ENCODE measurements at places on chromosomes 2 and 18.

DNA sequence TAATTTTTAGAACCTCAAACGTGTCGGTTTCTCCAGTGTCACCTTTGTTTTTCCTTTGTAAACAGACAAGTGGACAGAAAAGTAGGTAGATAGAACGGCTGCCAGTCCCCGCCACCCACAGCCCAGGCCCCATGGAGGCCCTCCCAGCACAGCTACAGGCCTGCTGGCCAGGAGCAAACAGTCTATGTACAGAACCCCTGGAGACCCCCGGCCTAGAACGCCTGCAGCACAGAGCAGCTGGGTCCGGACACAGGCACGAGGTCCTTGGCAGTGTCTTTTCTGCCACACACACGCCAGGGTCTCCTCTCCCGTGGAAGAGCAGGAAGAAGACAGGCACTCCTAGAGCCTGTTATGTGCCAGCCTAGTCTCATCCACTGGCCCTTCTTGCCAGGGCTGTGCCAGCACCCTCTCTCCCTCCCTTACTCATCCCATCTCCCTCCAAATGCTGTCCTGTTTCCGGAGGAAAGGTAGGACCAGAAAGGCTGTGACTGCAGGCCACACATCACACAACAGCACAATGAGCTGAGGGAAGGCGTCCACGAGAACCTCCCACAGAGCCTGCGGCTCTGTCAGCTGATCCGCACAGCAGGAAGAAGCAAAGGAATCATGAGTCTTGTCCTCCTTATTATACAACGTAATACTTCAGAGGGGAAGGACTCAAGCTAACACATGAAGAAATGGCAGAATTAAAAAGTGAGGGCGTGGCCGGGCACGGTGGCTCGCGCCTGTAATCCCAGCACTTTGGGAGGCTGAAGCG lies 7.7 kb downstream of the DTYMK start:
- DNase-seq, result no peak

DNA sequence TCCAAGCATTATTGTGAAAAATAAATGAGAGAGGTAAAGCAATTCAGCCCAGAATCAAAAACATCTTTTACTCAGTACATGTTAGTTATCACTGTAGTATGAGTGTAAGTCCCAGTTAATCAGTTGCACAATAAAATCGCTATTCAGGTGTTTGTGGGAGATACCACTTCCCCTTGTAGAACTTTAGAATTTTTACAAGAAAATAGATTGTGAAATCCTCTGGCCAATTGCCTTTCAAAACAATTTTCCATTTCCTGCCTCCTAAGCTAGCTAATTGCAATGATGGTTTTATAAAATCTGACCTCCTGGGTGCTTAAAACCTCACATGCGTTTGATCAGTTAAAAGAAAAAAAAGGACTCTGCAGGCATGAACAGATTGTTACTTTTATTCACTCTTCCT lies 332.5 kb downstream of the PID1 start:
- no peak for DNase-seq

DNA sequence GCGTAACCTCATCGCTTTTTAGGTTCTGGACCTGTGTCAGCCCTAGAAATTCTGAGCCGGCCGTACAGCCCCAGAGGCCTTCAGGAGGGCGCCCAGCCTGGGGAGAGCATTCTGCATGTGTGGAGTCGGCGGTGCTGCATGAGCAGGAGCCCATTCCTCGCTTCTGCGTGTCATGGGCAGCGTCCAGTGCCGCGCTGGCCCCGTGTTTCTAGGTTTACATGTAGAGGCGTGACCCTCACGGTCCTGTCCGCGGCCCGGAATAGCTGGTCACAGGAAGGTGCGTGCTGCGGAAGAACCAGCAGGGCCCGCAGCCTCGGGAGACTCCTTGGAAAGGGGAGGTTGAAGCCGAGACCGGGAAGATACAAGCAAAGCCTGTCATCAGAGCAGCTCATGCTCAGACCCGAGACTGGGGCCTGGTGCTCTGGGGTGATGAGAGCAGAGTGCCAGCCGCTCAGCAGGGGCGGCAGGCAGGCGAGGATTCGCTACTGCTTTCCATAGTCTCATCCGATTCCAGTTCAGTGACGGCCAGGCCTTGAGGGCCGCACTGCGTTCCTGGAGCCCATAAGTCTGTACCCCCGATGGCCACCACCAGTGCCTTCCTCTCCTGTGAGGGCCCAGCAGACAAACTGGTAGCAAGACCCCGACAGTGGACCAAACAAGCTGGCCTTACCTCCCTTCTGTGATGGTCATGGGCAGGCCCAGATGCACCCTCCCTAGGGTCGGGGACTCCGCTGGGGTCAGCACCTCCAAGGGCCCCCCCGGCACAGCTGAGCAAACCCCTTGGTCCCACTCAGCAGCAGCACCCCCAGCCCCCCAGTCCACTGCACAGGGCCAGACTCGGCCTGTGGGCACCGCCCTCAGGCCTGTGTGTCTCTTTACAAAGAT lies 15.6 kb upstream of the NFATC1 start:
- DNase-seq, result no peak

DNA sequence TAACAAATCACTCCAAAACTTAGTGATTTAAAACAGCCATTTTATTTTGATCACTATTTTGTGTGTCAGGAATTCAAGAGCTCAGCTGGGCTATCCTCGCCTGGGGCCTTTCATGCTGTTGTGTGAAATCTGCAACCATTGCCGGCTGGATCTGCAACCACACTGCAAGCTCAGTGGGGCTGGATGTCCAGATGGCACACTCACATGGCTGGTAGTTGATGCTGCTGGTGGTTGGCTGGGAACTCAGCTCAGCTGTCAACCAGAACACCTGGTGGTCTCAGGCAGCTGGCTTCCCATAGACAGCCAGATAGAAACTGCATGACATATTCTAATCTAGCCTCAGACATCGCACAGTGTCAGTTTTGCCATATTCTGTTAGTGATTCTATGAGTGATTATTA lies 30.6 kb upstream of the AP1S3 start:
- no peak for DNase-seq

DNA sequence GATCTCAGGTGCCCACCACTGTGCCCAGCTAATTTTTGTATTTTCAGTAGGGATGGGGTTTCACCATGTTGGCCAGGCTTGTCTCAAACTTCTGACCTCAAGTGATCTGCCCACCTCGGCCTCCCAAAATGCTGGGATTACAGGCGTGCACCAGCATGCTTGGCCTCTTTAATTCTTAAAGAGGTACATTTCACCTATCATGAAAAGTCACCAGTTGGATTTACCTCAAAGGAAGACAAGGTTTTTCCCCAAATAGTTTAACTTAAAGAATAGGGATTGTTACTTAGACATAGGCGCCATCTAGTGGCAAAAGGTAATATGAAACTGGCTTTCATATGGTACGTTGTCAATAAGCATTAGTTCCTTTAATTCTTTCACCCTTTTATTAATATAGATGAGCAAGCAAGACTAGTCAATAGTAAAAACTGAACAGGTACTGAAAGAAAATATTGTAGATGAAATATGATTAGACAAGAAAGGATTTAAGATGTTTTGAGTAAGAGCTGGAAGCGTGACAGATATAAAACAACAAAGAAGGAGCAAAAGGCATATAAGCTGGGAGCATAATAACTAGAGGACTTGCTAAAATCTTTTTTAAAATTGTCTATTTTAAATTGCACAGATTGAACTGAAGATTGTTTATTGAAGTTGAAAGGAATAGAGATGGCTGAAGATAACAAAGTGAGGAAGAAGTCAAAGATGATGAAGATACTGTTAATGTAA lies 35.0 kb upstream of the PSMD14 start:
- no peak for DNase-seq

DNA sequence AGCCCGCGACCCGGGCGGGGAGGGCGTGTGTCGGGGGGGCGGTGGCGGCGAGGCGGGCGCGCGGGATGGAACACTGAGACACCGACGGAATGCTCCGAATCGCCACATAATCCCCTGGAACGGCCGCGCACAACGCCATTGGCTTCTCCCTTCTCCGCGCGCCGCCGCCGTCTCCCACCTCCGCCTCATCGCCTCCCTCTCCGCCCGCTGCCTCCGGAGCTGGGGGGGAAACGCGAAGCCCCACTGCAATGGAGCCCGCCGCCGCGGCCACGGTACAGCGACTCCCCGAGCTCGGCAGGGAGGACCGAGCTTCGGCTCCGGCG lies at the start of gene PHLPP1:
Gene PHLPP1 (plus strand): TSS at position 106 of the 323 bp plus-strand sequence. CDS start 143 bp downstream, at position 249.
- DNase-seq, result no peak

DNA sequence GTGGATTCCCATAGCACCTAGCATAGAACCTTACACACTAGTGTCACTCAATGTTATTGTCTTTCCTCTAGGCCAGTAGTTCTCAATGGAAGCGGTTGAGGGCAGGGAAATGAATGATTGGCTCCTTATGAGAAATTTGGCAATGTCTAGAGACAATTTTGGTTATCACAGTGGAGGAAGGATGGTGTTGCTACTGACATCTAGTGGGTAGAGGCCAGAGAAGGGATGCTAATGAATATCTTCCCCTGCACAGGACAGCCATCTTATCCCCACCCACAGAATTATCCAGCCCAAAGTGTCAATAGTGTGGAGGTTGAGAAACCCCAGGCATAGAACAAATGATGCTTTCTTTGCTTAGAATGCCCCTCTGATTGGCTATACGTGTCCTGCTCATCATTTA lies 15.8 kb downstream of the C18orf63 start:
- no peak for DNase-seq

DNA sequence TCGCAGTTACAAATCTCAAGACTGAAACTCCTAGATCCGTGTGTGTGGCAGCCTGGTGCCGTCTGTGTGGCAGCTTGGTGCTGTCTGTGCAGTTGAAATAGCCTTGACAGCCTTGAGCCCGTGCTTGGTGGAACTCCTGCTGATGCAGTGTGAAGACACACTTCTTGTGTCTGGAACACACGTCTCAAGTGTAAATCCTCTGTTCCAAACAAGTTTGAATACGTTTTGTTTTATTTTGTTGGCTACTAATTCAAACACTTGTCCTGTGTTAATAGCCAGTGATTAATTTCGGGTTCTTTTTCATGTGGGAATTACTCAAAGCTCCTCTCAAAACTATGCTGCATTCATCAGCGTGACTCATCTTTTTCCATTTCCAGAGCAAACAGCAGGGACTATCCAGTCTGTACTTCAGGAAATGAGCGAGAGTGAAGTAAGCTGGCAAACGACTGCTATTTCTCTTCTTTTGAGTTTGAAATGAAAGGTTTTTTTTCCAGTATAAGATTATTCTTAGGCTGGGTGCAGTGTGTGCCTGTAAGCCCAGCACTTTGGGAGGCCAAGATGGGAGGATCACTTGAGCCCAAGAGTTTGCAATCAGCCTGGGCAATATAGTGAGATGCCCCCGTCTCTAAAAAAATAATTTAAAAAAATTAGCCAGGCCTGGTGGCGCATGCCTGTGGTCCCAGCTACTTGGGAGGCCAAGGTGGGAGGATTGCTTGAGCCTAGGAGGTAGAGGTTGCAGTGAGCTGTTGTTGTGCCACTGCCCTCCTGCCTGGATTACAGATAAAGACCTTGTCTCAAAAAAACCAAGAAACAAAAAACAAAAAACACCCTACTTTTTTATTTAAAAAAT lies 152.9 kb downstream of the SPP2 start:
- DNase-seq, result no peak

- no peak for DNase-seq
These were observed 143.4 kb downstream of the COL6A3 start for GRCh38 chr2:237270520-237270919.

- no peak for DNase-seq
These were observed 133.7 kb downstream of the RHBDD1 start for GRCh38 chr2:226969417-226970080.

DNA sequence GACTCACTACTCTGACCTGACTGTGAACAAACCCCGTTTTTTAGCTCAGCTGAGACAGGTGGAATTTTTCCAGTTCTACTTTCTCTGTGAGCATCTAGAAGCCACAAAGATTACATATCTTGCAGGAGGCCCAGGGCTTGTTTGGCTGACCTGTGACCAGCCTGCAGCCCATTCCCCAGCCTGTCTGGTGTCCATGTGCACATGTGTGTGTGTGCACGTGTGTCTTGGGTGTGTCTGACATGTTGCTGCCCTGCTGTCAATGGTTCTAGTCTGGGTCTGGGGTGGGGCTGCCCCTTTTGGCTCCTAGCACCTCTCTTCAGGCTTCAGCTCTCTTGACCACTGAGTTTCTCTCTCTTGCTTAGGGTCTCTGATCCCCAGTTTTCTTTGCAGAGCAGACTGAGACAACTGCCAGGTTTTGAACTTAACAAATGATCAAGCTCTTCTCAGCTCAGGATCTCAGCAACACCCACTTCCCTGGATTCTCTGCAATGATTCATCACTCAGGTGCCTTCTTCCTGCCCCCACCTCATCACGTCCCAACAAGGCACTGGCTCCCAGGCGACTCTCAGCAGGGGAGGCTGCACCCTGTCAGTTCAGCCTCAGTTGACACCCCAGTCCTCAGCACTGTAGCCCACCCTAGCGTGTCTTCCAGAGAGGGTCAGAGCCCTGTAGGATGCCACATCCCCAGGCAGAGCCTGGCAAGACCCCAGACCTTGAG lies 130.3 kb downstream of the CELF4 start:
- no peak for DNase-seq

- DNase-seq, result peak; percentile 25
These were observed at the start of gene STON1 for GRCh38 chr2:48530033-48530811. Gene STON1 (plus strand): TSS chr2:48530154. CDS start chr2:48580634, 50,480 bp downstream.

- DNase-seq, result no peak
These were observed 14.8 kb upstream of the REEP1 start for GRCh38 chr2:86352137-86352726.

DNA sequence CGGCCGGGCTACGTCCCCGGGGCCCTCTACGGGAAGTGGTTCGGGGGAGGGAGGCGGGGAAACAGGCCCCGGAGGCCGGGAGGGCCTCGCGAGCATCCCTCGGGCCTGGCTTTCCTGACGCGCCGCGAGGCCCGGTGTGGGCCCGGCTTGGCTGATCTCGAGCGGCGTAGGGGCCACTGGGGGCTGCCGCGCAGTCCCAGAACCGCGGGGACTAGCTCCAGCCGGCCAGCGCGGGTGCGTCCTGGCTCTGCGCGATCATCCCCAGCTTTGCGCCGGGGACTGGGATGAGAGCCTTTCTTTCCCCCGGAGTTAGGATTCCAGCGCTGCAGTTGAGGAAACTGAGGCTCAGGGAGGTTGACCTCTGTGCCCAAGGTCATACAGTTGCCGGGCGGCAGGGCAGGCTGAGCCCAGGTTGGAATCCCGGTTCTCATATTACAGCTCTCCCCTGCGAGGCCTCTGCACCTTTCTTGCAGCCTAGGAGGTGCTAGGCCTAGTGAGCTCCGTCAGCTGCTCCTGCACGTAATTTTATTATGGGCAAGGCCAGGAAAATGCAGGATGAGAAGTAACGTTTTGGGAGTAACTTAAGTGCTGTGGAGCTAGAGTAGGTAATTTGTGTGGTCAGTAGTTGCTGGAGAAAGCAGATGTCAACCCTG lies 501 bp downstream of the LPIN1 start:
- DNase-seq, result peak; percentile 24

Measured in activated naive CD4-positive, alpha-beta T cell treated with Interleukin-2 at 50 U/mL for 16 hours (primary cell).